ENCODE measurements at places on chromosomes 2 and 18.
A peak's percentile ranks its signal among the peaks of the same experiment; 100 is the strongest.

- DNase-seq: no peak
Measured at GRCh38 chr2:18473241-18474181, 86.9 kb downstream of the RDH14 start.

GRCh38 chr18:56532176-56532840 lies 106.1 kb downstream of the TXNL1 start:
- DNase-seq: peak; percentile 56

- no peak for DNase-seq
Measured at GRCh38 chr2:76170856-76171255, 460.1 kb upstream of the GCFC2 start.

DNA sequence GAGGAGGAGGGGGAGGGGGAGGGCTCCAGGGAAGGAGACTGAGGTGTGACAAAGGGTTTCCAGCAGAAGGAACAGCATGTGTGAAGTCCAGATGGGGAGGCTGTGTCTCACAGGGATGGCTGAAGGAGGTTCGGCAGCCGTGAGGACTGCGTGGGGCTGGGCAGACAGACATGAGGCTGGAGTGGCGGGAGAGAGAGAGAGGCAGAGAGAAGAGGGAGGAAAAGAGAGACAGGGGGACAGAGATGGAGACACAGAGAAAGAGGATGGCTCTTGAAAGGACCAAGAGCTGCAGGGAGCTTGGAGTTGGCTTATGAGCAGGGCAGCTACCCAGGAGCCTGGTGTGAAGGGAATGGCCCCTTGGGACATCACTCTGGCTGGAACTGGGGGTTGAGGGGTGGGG lies 138.9 kb upstream of the ASB18 start:
- DNase-seq: no peak

GRCh38 chr2:158217593-158217992 lies 115.9 kb downstream of the UPP2 start:
- no peak for DNase-seq

GRCh38 chr18:11688972-11689668 lies at the start of gene GNAL:
TSS of gene GNAL (plus strand) at chr18:11689264. CDS start at chr18:11689564, 300 bp downstream.
- DNase-seq: peak; percentile 68

DNA sequence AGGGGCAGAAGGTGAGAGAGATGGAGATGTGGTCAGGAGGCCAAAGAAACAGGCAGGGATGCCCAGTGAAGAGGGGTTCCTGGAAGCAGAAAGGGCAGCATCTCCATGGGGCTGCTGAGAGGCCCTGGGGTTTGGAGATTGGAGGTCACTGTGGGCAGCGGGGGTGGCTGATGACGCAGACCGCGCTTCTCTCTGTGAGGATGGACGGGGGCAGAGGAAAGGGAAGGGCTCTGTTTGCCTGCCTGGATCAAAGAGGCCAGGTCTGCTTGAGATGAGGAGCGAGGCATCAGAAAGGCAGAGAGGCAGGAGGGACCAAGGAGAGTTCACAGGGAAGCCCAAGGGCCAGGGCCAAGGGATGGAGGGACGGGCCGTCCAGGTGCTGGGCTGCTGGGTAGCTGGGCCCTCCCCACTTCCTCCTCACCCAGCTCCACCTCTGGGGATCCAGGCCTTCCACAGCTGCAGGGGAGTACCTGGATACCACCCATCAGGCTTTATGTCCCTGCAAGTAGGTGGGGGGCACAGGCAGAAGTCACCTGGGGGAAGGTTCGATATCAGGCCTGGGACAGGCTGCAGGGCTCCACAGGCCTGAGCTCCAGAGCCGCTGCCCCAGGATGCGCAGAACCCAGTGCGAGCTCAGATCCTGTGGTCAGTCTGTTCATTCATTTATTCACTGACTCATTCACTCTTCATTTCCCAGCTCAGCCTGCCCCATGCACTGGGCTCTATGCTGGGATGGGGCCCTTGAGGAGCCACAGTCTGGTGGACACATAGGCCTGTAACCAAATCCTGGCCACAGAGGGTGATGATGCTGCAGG lies 30.6 kb downstream of the ADRA2B start:
- no peak for DNase-seq

DNA sequence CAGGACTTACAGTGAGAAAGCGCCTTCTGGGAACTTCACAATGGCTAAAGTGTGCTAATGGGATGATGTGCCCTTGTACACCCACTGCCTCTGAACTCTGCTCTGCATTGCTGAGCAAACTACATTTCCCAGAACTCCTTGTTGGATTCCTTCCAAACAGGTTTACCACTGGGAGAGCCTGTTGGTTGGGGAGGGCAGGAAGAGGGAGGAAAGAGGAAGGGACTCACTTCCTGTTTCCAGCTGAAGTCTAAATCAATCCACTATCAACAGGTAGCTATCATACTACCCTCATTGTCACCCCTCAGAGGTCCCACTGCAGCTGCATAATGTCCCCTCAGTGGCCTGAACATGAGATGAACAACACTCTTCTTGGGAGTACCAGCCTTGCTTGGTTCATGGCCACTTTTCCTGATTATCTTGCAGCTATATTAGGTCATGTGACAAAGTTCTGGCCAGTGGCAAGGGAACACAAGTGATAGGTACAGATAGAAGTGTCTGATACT lies 109.7 kb downstream of the MSH2 start:
- DNase-seq: no peak

DNA sequence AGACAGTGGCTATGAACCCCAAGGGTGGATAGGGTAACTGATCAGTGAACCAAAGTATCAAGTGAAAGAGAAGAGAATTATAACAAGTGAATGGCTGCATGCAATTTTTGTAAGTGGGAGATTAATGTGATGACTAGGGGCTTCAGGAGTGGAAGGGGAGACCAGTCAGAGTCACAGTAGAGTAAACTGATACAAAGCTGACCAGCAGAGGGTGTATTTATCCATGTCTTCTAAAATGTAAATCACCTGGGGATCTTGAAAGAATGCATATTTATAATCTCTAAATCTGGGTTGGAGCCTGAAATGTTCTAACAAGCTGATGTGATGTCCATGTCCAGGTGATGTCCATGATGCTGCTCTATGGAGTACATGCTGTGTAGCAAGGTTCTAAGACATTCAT lies 1351.3 kb upstream of the CHAC2 start:
- DNase-seq: no peak

DNA sequence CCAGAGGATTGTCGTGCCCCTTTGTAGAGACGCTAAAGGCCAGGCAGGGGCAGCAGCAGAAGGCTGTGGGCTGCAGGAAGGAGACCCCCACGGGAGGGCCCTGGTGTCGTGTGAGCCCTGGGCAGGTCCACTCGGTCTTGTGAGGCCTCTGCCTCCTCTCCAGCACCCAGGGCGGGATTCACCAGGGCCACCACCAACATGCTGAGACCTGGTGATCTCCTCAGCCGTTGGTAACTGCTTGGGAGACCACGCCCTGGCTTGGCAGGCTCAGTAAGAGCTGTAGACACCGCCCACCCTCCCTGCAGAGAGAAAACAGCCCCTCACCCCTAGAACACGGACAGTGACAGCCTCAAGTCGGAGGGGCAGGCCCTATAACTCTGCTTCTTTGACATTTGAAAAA lies 21.1 kb downstream of the MBP start:
- DNase-seq: no peak

DNA sequence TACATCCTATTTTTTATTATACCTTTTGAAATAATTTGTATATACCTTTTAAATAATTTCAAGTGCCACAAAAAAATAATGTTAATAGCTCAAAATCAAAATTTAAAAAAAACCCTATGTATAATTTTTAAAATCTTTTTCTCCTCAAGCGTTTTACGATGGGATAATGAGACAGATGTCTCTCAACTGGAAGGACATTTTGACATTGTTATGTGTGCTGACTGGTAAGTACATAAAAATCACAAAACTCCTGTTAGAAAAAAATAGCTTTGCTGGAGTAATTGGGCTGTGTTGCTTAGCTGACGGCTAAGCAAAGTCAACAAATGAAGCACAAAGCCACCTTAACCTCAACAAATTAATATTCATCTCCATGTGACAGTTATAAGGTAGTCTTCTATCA lies 198.0 kb upstream of the SIX3 start:
- no peak for DNase-seq

Data from GM06990 (cell line).